ENCODE measurements at places on chromosomes 6 and 20.

DNA sequence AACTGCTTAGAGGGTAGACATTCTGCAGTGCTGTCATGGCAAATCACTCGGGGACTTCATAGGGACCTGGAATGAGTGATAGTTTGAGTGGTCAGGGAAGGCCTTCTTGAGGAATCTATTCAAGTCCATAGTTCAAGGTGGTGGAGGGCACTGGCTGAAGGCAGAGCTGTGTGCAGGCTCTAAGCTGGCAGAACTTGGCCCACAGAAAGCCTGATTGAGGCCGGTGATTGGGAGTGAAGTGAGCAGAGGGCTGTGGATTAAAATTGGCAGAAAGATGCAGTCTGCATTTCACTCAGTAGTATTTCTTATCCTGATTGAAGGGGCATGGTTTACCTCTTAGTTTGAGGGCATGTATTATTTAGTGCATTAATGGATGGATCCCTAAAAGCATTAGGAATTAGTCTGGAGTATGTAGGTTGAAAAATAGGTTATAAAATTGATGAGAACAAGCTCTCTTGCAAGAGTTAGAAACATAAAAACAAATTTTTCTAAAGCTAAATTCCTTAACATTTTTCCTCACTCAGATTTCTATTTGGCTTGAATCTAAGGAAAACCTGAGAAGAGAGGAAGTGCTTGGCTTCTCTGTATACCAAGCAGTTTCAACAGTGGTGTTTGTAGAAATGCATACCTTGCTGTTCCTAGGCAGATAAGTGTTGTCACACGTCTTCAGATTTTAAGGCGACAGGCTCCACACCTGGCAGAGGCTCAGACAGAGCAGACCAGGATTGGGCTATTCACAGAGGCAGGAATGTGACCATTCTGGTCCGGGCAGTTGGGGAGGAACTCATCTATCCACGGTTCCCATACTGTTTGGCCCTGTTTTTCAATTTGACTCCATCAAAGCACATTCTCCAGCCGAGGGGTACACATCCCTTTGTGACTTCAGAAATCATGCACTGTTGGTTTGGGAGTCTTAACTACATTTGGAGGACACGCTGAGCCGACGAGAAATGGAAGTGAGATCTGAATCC is 45.2 kb downstream of the UTRN start:
- no peak for DNase-seq

DNA sequence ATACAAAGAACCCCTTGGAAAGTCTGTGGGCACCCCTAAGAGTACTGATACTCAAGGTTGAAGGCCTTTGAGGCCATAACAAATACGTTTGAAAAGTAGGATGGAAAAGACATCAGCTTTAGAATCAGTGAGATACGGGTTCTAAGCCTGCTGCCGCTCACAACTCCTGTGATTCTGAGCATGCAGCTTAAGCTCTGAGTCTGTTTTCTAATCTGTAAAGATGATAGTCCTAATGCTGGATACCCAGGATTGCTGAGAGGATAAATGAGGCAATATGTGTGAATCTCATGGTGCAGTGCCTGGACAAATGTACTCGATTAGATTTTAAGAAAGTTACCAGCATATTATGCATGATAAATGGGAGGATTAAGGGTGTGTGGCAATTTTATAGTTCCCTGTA is 321.0 kb upstream of the HSF2 start:
- no peak for DNase-seq

DNA sequence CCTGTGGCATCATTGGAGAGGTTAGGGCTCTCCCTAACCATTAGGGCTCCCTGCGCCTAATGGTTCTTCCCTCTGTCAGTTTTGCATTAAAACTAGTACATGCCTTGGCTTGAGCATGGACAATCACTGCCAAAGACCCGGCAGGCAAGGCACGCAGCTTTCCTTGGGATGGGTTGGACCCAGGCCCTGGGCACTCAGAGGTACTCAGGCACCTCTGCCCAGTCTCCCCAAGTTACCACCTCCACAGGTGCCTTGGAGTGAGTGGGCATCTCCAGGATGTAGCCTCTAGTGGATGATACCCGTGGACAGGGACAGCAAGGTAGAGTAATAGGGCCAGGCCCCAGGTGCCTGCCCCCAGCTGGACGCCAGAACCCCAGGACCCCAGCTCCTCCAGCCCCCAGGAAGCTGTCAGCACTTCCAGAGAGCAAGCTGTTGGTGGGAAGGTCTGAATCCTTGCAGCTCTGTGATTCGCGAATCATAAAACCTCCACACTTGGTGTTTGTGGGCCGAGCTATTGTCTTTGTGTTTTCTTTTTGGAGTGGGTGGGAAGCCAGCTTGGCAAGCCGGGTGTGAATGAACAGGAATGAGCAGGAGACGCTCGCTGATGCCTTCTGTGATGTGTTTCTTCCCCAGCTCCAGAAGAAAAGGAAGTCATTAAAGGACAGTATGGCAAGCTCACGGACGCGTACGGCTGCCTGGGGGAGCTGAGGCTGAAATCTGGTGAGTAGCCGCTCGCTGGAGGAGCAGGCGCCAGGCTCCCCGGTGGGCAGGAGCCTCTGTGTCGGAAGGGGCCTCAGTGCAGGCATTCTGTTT is 35.1 kb downstream of the SYNJ2 start:
- DNase-seq, result no peak

GRCh38 chr20:37378785-37379598 is 33.1 kb downstream of the SRC start:
- no peak for DNase-seq

DNA sequence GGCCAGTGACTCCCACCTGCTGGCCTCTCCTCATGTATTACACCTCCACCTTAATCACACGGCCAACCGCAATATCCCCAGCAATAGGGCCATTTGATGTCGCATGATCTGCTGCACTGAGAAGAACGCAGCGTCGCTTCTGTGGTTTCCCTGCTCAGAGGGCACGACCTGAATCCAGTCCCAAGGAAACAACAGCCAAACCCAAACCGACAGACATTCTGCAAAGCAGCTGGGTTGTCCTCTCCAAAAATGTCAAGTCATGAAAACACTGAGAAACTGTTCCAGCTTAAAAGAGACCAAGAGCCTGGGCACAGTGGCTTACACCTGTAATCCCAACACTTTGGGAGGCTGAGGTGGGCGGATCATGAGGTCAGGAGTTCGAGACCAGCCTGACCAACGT is 7.5 kb upstream of the BPI start:
- no peak for DNase-seq

DNA sequence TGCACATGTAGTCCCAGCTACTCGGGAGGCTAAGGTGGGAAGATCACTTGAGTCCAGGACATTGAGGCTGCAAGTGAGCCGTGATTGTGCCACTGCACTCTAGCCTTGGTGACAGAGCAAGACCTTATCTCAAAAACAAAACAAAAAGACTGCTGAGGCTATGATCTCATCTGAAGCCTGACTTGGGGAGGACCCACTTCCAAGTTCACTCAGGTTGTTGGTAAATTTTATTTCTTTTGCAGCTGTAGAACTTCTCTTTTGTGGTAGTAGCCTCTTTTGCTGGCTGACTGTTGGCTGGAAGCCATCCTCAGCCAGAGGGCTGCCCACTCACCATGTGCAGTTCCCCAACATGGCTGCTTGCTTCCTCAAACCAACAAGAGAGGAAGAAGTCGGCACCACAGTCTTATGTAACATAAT is 36.8 kb upstream of the ME1 start:
- no peak for DNase-seq

GRCh38 chr6:163446549-163446948 is 32.0 kb downstream of the QKI start:
- DNase-seq, result no peak

DNA sequence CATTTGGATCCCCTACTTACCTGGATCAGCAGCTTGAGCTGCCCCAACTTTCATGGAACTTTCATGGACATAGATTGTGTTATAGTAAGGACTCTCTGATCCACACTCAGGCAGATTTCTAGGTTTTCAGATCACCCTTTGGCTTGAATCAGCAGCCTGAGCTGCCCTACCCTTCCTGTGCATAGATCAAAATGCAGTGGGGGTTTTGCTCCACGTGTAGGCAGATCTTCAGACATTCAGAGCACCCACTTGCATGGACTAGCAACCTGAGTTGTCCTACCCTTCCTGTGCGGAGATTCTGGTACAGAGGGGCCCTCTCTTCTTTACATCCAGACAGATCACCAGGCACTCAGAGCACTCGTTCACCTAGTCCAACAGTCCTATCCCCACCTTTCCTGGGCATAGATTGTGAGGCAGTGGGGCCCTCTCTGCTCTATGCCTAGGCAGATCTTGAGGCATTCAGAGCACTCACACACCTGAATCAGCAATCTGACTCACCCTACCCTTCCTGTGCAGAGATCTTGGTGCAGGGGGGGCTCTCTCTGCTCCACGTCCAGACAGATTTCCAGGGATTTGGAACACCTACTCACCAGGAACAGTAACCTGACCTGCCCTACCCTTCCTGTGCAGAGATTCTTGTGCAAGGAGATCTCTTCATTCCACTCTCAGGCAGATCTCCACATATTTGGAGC is 705.2 kb upstream of the NRSN1 start:
- DNase-seq, result no peak

GRCh38 chr20:52033313-52033712 is 158.3 kb downstream of the ZFP64 start:
- DNase-seq, result no peak

Data from SK-N-SH (cell line).